ENCODE measurements at places on chromosomes 1 and 21.

- no peak for DNase-seq
Measured at GRCh38 chr1:67261680-67262079, 46.0 kb upstream of the IL12RB2 start.

DNA sequence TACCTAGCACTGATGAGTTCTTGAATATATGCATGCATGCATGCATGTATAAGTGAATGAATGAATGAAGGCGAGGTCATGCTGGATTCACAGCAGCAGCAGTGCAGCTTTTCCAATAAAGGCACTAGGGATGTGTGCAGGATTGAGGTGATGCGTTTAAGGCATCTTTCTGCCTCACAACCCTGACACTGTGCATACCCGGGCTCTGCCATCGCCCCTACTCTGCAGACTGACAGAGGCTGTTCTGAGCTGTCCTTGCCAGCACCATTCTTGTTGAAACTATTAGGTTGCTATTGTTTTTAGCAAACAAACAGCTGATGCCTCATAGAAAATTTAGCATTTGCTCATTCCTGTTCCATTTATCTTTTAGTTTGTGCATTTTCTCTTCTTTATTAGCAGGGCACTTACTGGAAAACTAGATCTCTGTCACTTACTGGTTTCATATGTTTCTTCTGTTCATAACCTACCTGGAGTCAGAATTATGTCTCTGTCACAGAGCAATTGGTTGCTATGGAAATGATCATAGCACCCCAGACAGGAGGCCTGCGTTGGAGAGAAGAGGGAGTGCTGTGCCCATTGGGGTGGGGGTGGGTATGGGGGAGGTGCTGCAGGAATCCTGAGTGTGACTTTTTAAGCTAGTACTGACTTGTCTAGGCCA lies 79.0 kb downstream of the CD58 start:
- no peak for DNase-seq

GRCh38 chr1:60978421-60979357 lies 103.7 kb upstream of the NFIA start:
- DNase-seq: no peak

GRCh38 chr1:11059155-11059967 lies 457 bp downstream of the SRM start:
- DNase-seq: no peak

GRCh38 chr1:165284454-165284853 lies 72.1 kb downstream of the LMX1A start:
- no peak for DNase-seq

GRCh38 chr21:25636727-25637126 lies 2.3 kb upstream of the JAM2 start:
- no peak for DNase-seq

DNA sequence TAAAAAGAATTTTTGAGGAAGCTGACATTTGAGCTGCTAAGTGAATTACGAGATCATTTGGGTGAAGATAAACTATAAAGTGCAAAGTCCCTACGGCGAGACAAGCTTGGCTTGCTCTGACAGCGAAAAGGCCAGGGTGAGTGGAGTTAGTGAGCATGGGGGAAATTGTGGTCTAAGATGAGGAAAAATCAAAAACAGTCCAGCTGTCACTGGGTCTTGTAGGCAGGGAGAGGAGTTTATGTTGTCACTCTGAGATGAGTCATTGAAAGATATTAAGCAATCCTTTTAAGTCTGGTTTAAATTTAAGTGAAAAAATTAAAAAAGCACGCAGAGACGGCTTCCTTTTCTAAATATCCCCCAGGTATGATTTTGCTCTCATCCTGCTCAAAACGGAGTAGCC lies 601.9 kb downstream of the MRPL39 start:
- DNase-seq: no peak

DNA sequence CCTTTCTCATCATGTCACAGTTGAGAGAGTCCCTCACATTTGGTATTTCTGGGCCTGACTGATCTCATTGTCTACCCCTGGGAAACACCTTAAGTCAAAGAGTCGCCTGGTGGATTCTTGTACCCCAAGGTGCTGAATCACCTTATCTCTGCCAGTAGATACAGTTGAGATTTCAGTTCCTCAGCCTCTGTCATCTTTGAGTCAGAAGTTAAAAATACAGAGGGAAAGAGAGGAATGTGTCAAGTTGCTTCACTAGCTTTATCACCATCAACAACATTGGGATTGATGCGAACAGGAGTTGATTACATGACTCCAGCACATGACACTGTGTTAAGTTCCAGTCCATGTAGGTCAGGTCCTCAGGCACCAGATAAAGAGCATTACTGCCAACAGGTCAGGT lies 513.0 kb downstream of the NUF2 start:
- DNase-seq: no peak

DNA sequence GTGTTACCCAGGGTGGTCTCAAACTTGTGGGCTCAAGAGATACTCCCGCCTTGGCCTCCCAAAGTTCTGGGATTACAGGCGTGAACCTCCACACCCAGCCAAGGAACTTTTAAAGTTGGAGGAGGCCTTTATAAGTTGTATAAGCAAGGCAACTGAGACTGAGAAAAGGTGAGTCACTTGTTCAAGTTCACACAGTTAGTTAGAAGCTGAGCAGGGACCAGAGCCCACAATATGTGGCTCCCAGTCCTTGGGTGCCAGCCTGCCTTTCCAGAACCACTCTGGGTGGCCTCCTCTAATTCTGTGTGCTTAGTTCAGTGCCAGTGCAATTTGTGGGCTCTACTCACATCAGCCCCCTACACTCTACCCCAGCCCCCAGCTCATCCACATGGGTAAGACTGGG lies 3.7 kb downstream of the RAB25 start:
- DNase-seq: no peak

GRCh38 chr1:113103977-113104376 lies 31.0 kb downstream of the LRIG2 start:
- no peak for DNase-seq

- no peak for DNase-seq
Measured at GRCh38 chr1:166819974-166820373, 19.3 kb upstream of the POGK start.
